ENCODE measurements at places on chromosomes 7 and 10.

GRCh38 chr7:35030848-35031247 is 6.4 kb downstream of the DPY19L1 start:
- no peak for DNase-seq

- DNase-seq = no peak
These were observed 658.0 kb downstream of the TYW1 start for GRCh38 chr7:67654642-67655041.

- DNase-seq = no peak
These were observed 38.9 kb downstream of the TMEM229A start for GRCh38 chr7:123993996-123994395.

GRCh38 chr7:156725936-156726335 is 85.4 kb downstream of the RNF32 start:
- DNase-seq = no peak

DNA sequence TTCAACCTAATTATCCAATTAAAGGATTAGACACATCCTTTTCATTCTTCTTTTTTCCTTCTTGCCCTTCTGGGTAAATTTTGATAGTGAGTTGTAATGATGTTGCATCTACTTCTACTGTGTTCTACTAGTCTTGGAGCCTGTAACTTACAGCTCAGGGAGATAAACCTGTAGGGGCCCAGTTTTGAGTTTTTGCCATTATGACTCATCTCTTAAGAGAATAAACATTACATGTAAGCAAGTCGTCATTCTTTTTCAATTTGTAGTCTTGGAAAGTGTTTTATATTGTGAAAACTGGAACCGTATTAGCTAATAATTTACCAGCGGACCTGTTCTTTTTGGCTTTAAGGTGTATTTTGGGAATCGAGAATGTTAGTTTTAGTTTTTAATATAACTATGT is 89.7 kb upstream of the RPA3 start:
- DNase-seq = no peak

- DNase-seq = no peak
These were observed 634.1 kb downstream of the GALNT17 start for GRCh38 chr7:71766016-71766415.

GRCh38 chr7:6637544-6638229 is 569 bp downstream of the ZNF316 start:
- peak; percentile 67 for DNase-seq

GRCh38 chr10:48417374-48417773 is 110.9 kb downstream of the MAPK8 start:
- no peak for DNase-seq

GRCh38 chr7:26343320-26343832 is 51.7 kb downstream of the SNX10 start:
- no peak for DNase-seq

- DNase-seq = no peak
These were observed 109.1 kb upstream of the AFAP1L2 start for GRCh38 chr10:114513381-114513792.

GRCh38 chr10:116287906-116288501 is 15.0 kb upstream of the GFRA1 start:
- peak; percentile 70 for DNase-seq

DNA sequence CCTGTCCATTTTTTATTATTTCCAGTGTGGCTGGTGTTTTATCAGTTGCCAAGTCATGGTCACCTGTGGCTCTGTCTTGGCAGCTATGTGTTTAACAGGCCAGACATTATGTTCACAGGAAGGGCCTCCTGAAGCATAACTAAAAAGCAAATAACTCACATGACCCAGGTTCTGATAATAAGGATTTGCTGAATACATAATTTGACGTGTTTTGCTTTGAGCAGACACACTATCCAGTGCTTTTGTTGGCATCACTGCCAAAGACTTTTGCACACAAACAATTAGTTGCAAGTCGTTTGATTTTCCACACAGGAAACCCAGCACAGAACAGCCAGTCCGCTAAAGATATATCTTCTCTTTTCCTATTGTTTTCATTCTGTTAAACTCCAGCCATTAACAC is 173.6 kb downstream of the ARL4A start:
- DNase-seq = no peak

DNA sequence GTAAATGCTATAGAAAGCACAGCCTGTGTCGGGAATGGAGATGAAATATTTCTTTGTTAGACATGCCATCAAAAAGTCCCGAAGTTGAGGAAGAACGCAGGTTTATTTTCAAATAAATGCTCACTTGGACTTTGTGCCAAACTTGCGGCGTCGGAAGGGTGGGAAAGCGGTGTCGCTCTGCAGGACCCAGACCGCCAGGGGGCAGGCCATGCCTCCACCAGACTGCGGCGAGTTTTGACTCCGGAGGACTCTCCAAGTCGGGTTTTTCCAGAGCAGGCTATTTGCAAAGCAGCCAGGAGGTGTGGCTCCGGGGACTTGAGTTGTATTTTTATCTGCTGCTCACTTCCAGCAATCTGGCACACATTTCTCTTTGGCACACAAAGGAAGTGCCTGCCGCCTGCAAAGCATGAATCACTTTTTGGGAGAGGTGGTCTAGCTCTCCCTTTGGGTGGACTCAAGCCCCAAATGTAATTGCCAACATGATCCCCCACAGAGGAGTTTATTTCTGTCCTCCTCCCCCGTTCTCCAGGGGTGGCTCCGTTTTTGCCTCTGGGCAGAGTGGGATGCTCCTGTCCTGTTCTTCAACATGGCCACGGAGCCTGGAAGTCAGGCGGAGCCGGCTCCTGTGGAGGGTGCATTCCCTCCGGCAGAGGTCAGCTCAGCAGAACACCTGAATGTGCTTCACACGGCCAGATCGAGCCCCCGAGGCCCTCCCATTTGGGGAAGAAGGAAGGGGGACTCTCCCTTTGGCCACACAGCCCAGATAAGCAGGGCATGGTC is 82.3 kb upstream of the GPR26 start:
- peak; percentile 97 for DNase-seq

- no peak for DNase-seq
These were observed 56.1 kb upstream of the PALS2 start for GRCh38 chr7:24517166-24517565.
